ENCODE measurements at places on chromosomes 2 and 18.

DNA sequence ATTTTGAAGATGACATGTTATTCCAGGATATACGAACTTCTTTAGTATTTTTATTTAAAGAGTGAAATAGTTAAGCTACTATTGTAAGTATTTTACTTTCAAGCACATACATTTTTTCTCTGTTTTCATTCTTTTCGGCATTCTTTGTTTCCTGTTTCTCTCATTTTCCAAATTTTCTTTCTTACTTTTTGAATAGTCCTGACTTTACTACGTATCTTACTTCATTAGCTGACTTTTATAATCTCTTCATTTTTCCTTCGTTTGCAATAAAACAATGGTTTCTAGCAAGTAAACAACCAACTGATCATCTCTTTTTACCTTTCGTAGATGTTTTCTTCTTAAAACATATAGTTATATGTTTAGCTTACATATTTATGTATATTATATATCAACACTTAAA is 11.8 kb downstream of the CAVIN2 start:
- DNase-seq: no peak

DNA sequence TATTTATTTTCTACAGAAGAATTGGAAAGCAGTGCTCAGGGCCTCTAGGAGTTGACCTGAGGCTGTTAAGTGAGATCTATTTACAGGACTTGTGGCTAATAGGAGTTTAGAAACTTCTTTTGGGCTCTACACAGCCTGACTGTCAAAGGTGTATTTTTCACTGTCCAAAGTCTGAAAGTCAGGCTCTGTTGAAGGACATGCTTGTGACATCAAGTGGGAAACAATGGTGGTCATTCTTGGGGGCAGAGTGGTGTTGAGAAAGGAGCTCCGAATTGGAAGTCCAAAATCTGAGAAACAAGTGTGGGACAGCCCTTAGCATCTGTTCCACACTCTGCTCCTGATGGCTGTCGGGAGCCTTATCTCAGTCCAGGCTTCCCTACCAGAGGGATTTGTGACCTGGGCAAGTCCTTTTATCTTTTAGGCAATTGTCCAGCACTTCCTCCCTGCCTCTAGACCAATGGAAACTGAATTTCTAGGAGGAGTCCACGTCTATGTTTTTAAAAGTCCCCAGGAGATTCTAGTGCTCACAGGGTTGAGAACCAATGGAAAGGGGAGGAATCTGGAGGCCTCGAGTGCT is 76.4 kb downstream of the LIPG start:
- no peak for DNase-seq

- DNase-seq: no peak
Measured at GRCh38 chr2:6679471-6679870, 186.2 kb downstream of the CMPK2 start.

DNA sequence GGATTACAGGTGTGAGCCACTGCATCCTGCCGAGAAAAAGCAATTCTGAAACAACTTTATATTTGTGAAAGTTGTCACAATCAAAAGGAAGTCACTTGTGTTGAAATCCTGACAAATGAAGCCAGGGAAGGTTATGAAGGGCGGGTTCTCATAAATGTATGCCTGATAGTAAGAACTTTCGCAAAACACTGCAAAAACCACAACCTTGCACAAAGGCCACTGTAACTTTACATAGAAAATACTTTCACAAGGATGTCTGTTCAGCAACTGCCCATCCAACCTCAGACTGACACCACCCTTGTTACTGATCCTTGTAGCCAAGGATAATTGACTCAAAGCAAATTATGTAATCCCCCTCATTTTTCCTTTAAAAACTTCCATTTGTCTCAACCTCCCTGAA is 90.6 kb downstream of the SLC4A3 start:
- no peak for DNase-seq

DNA sequence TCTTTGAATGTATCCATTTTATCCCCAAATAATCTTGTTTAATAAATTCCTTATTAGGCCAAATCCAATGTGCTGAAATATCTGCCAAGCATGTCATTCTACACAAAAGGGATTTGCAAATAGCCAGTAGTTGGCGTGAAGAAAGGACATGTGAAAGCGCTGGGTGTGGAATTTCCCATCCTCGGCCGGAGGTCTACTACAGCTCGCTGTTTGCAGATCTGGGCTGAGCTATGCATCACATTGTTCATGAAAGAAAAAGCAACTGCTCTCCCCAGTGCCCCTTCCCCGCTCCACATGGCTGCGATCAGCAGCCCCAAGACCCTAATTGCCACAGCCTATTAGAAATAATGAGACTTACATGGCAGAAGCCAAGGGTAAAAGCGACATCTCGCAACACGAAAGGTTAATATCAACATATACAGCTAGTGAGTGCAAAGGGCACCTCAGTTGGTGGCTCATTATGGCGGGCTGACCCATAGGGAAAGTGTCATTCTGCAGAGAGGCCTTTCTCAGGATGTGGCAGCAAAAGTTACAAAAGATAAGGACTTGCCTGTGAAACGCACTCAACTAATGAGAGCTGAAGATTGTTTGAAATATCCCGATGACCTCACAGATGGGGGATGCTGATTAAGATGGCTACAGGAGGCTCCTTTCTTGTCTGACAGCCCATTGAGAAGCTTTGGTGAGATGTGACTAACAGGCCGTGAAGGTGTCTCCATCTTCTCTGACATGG is 126.9 kb upstream of the CYP1B1 start:
- DNase-seq: no peak

DNA sequence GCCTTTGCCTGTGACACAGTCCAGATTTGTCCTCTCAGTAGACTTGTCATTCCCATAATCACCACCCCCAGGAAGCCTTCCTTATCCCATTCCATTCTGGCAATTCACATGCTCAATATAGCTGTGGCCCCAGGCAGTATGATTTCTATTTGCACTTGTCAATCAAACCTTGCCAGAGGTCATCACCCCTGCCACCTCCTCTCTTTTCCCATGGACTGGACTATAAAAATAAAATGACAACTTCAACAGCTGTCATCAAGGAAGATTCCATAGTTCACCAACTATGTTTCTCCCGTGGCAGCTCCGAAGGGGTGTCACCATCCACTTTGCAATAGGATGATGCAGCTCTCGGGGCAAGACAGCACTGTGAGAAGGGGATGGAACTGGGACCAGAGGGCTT is 255.7 kb downstream of the CELF4 start:
- no peak for DNase-seq

DNA sequence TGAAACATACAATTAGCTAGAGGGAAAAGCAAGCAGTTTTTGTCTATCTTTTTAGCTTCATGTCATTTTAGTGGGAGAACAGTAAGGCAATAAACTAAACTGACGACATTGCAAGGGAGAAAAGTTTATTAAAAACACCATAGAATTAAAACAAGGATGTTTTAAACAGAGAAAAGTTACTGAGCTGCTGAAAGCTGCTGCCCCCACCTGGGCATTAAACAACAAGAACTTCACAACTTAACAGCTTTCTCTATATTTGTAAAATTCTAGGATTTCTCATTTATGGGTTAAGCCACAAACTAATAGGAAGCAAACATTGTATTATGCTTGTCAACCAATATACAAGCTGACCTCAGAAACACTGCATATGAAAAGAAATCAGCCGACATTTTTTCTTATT is 289.2 kb downstream of the ERBB4 start:
- DNase-seq: no peak

- no peak for DNase-seq
Measured at GRCh38 chr18:77063260-77063659, 69.3 kb downstream of the MBP start.

DNA sequence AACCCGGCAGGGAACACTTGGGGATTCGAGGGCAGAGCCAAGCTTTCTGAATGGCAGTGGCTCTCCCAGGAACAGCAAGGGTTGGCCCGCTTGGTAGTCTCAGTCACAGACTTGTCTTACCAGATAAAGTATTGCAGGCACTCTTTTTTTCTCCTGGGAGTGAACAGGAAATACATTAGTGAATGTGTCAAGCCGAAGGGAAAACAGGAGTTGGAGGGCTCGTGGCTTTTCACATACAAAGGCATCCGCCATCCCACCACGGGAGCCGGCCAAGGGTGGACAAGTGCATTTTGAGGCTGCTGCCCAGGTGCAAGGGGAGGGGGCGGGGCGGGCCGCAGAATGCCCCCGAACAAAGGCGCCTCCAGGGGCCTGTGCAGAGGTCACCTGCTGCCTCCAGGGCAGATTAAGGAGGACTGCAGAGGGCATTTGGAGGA is 163.3 kb upstream of the SIX3 start:
- no peak for DNase-seq

DNA sequence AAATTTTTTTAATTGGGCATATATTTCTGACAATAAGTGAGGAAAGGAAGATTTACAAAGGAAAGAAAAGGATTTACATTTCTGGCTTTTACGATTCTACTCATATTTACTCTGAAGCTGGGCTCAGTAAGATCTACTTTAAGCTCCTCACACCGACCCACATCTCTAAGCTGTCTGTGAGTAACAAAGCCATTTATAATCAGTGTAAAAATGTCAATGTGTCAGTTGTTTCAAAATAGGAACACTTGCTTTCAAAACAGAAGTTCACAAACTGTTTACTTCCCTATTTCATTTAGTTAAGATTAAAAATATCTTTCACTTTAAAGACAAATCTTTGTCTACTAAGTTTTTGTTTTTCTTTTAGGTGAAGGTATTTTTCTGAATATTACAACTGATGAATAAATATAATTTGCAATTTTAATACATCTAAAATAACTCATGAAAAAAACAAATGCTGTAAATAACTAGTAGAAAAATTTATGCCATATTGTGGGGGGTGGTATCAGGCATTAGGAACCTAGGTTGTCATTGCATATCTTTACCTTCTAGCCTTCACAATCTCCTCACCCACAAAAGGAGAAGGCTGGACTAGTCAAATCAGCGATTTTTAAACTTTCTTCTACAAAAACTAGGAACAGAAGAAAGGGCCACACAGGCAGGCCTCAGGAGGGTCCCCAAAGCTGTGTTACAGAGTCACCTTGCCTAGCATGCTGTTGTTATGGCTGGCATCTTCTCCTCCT is 64.5 kb downstream of the TMEM131 start:
- DNase-seq: no peak

- DNase-seq: no peak
Measured at GRCh38 chr2:127107622-127107999, 657 bp upstream of the BIN1 start.

GRCh38 chr2:241505086-241505780 is 3.2 kb downstream of the STK25 start:
- no peak for DNase-seq
